Activated CD4-positive, alpha-beta memory T cell treated with anti-CD3 and anti-CD28 coated beads for 36 hours (primary cell): ENCODE measurements at places on chromosomes 4 and X.

- DNase-seq: no peak
These were observed 57.1 kb downstream of the MAML3 start for GRCh38 chr4:140096921-140097320.

GRCh38 chr4:118033148-118034052 is 886 bp upstream of the NDST3 start:
- no peak for DNase-seq

DNA sequence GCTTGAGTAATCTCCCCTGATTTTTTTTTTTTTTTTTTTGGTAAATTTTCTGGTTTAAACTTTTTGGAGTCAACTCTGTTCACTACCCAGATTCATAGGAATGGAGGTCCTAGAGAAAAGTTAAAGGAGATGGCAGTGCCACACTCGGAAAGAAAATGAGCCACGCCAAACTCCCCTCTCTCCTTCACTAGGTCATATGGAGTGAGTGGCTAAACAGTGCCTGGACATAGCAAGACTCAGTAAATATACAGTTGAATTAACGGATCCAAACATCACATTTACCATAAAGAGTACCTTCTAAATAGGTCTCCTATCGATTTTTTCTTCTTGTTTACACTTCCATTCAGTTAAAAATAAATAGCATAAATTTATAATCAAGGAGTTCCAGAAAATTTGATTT is 13.6 kb upstream of the AMTN start:
- DNase-seq: no peak

DNA sequence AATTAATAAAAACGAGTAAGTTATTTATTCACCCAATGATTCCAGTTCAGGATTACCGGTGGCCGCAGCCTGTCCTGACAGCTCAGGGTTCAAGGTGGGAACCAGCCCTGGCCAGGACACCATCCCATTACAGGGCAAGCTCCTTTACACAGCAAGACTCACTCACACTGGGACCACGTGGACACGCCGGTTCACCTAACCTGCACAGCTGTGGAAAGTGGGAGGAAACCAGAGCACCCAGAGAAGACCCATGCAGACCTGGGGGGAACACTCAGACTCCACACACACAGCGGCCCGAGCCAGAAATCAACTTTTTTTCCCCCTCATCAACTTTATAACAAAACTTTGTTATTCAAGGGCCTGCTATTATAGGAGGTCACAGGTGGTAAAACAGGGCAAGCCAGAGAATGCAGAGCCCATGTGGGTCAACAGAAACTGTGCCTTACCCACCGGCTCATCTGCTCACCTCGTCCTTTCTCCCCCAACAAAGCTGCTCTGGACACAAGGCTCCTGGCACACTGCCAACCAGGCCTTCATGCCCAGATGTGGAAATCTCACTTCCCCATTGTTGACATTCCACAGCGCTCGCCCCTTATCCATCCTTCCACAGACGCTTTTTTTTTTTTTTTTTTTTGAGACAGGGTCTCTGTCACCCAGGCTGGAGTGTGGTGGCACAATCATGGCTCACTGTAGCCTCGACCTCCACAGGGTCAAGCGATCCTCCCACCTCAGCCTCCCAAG is 8.0 kb upstream of the ODAPH start:
- no peak for DNase-seq

DNA sequence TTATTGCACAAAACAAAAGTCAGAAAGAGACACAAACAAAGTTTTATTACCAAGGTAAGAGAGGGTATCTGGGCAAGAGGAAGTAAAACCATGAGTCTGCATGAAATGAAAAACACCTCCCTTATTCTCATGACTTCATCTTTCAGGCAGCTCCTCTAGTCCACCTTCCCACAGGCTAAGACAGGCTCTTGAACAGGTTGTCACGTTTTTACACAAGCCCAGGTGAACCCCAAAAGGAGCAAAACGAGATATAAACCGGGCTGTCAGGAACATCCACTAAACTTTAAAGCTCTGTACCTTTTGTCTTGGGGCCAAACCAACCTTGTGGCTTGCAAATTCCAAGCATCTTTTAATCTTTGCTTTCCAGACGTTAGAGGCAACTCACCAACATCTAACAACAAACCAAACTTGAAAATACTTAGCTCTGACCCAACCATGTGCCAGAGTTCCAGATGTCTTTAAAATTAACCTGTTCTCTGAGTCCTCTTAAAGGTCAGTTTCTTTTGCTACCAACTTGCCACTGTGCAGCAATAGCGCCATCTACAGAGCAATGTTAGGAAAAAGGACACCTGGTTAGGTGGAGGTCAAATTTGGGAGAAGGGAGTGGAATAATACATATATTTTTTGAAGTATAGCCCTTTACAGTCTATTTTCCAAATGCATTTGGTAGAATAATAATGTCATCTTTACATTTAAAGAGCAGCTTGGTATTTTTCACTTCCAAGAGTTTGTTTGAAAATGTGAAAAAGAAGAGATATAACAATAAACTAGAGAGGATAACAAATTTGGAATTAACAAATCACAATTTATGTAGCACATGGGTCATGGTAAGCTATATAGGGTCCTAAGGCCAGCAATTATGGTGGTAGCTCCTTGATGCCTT is 73.1 kb downstream of the QRFPR start:
- DNase-seq: peak; percentile 58

DNA sequence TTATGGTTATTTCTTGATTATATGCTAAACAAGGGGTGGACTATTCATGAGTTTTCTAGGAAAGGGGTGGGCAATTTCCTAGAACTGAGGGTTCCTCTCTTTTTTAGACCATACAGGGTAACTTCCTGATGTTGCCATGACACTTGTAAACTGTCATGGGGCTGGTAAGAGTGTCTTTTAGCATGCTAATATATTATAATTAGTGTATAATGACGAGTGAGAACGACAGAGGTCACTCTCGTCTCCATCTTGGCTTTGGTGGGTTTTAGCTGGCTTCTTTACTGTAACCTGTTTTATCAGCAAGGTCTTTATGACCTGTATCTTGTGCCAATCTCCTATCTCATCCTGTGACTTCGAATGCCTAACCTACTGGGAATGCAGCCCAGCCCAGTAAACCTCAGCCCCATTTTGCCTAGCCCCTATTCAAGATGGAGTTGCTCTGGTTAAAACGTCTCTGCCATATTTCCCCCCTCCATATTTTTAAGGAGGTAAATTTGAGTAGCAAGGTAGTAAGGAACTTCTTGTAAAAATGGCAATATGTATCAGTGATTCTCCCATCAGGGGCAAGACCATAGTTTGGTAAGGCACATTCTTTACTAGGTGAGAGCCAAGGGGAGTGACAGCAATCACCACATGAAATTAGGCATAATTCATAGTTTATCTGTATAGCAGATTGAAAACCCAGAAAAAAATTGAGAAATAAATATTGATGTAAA is 2.6 kb downstream of the CXCL2 start:
- DNase-seq: no peak

- no peak for DNase-seq
These were observed 123.0 kb upstream of the PCDH18 start for GRCh38 chr4:137655302-137655701.

- DNase-seq: no peak
These were observed 2.1 kb downstream of the EBP start for GRCh38 chrX:48523682-48524081.

DNA sequence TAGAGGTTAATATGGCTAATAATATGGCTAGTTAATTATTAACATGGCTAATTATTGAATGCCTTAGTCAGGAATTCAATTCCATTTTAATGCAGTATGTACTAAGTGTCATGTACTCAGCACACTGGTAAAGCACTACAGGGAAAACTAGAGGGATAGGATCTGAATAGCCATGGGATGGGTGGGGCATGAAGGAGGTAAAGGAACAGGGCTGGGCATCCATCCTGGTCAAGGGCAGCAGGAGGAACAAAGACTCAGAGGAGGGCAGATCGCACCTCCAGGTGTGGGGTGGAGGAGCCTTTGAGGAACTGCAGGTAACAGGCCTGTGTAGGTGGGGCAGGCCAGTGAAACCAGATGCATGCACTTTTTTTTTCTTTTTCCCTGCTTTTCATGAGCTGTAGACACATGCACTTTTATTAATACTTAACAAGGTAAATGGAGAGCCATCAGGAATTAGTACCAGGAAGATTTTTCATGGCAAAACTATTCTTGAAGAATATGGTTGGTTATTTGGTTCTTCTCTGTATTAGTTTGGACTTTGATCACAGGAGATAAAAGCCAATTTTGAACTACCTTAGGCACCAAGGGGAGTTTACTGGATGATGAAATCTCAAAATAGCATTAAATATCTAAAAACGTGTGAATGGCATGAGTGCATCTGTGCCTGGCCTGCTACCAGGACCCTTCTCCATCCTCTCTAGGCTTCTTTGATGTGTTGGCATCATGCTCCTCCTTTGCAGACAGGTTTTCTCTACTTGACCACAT is 88.3 kb downstream of the CC2D2A start:
- DNase-seq: no peak

GRCh38 chr4:152207378-152207720 is 328.5 kb downstream of the FBXW7 start:
- no peak for DNase-seq

DNA sequence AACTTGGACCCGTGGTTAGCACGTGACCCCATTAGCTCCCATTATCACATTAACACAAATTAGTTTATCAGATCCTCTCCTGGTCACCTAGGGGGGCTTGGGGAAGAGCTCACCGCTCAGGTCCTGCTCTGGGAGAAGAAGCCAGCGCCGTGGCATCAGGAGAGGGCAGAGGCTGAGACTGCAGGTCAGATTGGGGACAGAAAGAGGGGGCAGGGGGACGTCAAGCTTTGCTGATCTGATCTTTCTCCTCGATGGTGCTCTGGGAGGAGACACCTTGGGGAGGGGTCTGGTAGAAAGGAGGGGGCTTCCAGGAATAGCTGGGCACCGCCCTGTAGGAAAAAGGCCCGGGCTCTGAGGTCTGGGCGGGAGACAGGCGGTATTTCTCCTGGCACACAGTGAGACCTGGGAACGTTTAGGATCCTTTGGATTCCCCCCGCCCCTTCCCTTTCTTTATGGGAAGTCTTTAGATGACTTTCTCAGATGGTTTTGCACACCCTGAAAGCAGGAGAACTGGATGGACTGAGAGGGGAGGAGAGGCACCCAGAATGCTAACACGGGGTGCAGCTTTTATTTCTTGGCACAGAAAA is 9.1 kb upstream of the ELF4 start:
- DNase-seq: no peak

- DNase-seq: no peak
These were observed 247.9 kb downstream of the ARHGAP24 start for GRCh38 chr4:85722807-85723206.

- DNase-seq: no peak
These were observed 1028.9 kb upstream of the INTU start for GRCh38 chr4:126603825-126604224.

- no peak for DNase-seq
These were observed 99.1 kb downstream of the PJA1 start for GRCh38 chrX:69066021-69066757.

GRCh38 chr4:179595671-179596410 is 2153.6 kb upstream of the AGA start:
- no peak for DNase-seq

GRCh38 chr4:6983544-6984142 is 59.5 kb upstream of the TADA2B start:
- no peak for DNase-seq
